ENCODE measurements at places on chromosomes 2 and 18.

- DNase-seq, result no peak
Observed at GRCh38 chr2:100404411-100404810, 13.1 kb downstream of the CHST10 start.

- no peak for DNase-seq
Observed at GRCh38 chr2:128776461-128777195, 458.0 kb upstream of the HS6ST1 start.

DNA sequence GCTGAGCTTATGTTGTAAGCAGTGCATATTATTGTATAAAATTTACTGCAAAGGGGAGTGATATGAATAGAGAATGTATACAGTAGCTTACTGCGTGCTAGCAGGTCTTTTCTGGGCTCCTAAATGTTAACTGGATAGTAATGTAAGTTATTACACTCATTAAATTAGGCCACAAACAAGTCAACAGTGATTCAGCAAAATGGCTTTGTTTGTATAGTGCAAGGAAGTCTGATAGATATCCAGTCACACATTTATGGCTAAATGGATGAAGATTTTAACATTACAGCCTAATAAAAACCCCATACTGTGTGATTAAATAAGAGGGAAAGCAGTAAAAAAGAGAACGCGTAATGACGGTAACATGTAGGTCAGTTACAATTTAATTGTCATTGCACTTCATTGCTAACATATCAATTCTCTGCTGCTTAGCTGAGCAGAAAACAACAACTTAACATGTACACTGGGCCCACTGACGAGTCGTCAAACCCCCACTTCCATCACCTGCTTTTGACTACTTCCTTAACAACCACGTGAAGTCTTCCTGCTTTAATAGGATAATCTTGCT is 665.0 kb upstream of the FANCL start:
- DNase-seq, result no peak

GRCh38 chr2:220365023-220365422 is 737.6 kb downstream of the SLC4A3 start:
- no peak for DNase-seq

DNA sequence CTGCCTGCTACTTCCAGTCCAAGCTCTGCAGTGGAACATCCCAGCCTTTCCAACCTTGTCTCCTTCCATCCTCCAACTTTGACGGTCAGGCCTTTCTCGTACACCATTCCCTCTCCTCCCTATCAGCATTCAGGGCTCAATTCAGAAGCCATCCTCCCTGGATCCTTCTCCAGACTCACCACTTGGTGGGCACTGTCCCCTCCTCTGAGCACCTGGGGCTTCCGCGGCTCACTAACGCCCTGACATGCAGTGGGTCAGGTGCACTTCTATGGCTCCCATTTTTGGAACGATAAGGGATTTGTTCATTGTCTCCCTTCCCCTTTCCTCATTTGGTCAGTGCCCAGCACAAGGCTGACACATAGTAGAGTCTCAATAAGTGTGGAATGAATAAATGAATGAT is 56.7 kb downstream of the TNS1 start:
- no peak for DNase-seq

GRCh38 chr2:136932700-136933099 is 167.4 kb downstream of the THSD7B start:
- DNase-seq, result no peak

GRCh38 chr2:164922134-164922533 is 33.2 kb downstream of the SLC38A11 start:
- no peak for DNase-seq

- DNase-seq, result no peak
Observed at GRCh38 chr18:13915995-13916431, 677 bp upstream of the MC2R start.

DNA sequence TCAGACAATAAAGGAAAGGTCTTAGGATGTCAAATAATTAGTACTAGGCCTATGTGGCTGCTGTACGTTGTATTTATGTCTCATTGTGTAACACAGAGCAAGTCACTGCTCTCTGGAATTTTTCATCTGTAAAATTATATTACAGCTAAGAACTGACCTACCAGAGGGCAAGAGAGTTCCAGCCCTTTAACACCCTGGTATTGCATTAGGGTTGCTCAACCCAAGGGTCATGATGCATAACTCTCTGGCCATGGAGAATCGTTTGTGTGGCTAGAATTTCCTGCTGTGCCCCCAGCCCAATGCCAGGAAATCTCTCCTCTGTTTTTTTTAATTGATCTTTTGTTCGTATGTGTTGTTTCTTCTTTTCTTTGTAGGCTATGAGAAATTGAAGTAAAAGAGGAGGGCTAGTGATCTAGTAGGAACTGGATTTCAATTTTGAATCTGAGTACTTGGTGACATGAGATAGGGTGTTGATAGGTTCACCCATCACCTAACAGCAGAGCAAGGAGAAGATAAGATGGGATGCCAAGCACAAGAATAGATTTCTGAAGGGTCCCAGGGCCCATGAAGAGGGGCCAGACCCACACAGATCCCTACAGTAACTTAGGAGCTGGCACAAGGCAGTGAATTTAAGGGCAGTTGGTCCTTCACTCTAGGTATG is 571.2 kb upstream of the TNP1 start:
- no peak for DNase-seq

GRCh38 chr2:130756053-130756873 is 923 bp downstream of the AMER3 start:
- no peak for DNase-seq

GRCh38 chr2:88720399-88720798 is 28.9 kb downstream of the RPIA start:
- DNase-seq, result no peak

Data from T-helper 9 cell (primary cell).